ENCODE measurements at places on chromosomes 12 and 14.

DNA sequence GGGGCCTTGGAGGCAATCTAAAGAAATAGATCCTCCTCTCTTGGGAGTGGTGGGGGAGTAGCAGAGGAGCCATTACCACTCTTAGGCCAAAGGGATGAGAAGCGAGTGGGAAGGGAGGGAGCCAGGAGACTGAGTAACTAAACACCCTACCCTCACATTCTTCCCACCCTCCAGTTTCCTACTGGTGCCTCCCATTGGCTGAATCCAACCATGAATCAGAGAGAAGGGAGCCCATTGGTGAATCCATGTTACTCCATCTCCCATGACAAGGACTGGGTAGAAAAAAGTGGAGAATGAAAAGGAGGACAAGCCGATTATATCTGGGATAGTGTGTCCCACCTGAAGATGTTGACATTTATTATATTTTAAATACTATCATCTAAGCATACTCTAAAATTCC lies 76.8 kb upstream of the LHX5 start:
- no peak for DNase-seq

DNA sequence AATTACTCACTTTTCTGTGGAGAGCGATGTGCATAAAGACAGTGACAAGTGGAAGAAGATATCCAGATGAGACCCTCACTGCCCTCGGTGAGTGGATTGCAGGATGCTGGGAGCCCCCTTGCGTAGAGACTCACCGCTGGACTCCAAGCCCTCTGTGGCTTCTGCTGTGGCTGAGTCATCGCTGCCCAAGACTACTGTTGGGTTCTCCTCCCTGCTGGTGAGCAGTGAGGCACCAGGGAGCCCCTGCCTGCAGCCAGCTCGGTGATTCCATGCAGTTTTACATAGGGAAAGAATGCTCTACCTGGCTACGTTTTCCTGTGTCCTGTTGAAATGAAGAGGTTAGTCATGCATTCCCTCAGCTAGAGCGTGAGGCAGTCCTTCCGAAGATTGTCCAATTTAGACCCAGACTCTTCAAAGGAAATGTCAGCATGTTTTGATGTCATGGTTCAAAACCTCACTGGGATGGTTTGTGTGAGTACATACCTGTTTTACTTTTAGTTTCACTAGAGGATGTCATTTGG lies 28.2 kb downstream of the TRAF3 start:
- no peak for DNase-seq

DNA sequence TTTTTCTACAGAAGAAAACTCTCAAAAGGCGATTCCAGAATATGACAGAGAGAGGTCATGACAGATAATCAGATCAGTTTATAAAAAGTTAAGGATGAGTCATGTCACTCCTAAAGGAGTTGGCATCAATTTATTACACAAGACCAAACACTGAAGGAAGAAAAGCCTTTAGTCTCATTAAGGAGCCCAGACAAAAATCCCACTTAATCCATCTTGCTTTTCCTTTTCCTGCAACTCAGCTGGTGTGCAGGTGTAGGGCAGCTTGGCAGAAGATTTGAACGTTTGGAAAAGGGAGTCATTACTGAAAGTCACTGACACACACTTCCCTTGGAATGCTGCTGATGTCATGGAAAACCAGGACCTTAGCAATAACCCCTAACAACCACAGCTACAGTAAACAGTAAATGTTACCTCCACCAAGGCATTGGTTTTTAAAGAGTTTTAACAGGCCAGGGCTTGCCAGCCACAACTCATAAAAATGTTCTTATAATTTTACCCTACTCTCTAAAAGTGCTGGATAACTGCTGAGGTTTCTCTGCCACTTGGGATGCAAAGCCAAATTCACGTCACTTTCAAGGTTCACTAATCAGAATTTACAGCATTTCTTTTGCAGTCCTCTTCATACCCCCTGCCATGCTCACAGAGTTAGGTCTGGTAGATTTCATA lies 320.6 kb downstream of the RAD51B start:
- DNase-seq = no peak

GRCh38 chr12:91663310-91663709 lies 480.7 kb upstream of the DCN start:
- DNase-seq = no peak

DNA sequence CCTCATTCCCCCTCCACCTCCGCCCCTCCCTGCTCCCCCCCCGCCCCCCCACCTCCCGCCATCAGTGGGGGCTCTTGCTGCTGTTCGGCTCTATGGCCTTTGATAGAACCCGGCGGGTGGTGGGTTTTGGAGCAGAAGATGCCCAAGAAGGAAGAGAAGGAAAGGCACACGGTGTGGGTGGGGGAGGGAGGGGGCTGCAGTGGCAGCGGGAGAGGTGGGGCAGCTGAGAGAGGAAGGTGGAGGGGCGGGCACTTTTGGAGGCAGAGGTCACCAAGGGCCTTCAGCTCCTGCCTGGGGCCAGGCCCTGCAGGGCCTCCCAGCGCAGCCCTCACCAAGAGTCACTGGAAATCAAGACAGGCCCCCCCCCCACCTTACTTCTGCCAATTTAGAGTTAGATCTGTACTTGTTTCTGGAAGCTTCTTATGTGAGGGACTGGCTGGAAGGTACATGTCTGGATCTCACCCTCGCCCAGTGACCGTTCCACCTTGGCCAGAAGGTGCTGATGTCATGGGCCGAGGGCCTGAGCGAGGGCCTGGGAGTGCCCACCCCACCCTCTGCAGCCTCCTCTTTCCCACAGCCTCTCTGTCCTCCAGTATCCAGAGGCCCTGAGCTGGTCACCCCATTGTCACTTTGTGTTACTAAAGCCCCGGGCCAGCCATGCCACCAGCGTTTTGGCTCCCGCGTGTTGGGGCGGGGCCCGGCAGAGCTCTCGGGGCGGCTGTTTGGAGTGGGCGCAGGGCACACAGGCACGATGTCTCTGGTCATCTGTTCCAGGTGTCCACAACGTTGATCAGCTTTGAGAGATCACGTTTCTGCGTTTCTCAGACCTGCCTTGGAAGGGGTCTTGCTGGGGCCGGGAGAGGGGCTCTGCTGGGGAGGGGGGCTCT lies 153.9 kb downstream of the KIF26A start:
- DNase-seq = no peak

DNA sequence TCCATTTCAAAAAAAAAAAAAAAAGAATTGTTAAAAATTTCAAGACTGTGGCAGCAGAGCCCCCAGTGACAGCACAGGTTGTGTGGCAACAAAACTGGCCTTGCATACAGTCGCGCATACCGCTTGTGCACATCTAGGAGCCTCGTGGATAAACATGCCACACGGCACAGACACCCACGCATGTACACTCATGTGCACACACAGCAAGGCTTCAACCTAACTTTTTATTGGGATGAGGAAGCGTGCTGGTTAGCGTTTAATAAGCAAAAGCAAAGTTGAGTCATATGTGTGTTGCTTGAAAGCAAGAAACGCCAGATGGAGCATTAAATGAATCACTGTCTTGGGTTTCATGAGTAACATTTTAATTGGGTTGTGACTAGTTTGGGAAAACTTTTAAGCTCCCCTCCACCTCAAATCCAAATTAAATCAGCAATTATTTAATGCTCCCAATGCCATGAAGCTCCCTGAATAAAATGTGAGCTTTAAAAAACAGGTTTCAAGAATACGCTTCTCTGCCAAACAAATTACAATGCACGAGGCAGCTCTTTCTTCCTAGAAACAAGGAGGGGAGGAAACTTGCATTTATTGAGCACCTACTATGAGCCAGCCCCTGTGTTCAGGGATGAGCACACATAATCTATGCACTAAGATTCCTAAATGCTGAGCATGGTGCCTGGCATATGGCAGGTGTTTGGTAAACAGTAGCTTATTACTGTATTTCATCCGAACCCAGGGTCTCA lies 35.7 kb upstream of the EML1 start:
- peak; percentile 59 for DNase-seq

All from NCI-H1694 treated with DMSO at 0.1 percent for 48 hours (cell line).